ENCODE measurements at places on chromosomes 12 and 14.
A peak's percentile ranks its signal among the peaks of the same experiment; 100 is the strongest.

DNA sequence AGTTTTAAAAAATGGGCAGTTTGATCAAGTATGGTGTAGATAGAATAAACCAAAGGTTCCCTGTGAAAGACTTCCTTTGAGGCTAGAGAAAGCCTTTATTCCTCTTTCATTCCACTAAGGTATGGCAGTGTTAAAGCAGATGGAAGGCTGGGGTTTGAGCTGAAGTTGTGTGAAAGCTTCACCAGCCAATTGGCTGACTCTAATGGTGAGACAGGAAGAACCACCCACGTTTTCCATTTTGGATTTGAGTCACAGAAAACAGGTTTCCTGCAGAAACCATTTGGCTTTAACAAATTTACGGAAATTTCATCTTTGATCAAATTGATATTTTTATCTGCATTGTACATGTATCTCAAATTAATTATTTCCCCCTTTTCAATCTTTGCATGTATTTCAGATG is 455.0 kb downstream of the PCNX1 start:
- DNase-seq = no peak

DNA sequence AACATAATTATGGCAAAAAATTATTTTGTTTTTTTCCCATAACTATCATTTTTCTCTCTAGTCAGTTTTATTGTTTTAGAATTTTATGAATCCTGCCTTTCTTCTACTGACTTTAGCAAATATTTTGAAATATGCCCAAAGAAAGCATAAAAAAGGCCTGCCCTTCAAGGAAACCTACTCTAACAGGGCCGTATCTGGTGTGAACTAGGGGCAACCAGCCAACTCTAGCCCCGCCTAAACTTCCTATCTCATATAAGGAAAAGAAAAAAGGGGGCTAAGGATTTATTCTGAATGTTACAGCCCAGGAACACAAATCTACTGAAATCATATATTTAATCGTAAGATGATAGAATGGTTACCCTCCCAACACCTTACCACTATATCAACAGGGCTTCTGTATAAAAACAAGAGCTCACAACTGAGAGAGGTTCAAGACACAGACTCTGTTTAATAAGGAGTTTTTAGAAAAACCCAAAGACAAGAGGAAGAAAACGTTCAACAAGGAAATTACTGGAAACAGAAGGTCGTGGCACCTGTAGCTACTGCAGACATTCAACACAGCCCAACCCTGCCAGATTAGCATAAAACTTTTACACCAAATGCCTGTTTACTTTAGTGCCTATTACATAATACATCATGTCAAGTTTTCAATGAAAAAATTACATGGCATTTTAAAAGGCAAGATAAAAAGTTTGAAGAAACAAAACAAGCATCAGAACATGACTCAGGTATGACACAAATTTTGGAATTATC is 12.9 kb upstream of the EPYC start:
- no peak for DNase-seq

DNA sequence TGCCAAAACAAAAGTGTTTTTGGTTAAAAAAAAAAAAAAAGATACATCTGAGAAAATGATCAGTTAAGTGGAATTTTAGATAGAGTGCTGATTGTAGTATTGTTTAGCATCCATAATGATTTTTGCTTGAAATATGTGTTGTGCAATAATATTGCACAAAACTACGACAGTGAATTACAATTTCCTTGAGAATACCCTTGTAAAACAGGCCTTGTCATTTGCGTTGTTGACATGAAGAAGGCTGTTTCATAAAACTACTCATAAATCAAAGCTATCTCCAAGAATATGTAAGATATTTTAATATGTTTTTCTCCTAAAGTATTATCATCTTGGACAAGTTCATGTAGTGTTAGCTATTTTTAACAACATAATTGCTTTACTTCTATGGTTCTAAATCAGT is 1077.0 kb downstream of the LRFN5 start:
- no peak for DNase-seq

DNA sequence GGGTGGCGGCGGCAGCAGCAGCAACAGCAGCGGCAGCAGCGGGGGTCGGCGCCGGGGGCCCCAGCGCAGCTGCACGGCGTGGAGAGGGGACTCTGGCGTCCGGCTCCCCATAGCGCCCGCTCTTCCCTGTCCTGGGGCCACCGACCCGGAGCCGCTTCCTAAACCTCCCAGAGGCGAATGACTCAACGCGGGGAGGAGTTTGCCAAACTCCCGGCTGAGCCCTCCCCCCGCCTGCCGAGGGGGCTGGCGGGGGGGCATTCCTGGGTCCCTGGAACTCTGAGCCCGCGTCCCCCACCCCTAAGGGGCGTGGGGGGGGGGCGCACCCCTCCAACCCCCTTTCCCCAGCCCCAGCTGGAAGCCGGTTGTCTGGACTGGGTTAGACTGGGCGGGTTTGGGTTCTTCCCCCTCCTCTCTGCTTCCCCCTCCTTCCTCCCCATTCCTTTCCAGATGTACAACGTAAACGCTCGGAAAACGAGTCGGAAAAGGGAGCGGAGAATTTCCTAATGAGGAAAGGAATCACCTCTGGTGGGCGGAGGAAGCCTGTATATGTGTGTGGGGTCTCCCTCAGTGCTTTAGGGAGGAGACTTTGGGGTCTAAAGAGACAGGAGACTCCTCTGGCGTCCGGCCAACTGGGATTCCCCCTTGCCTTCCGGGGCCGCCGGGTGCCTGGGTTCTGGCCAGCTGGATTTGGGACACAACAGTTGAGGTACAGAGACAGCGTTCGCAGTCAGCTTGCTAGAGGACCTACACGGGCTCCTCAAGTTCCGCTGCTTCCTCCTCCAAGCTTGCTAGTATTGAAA is at the start of gene ITGA5:
TSS of gene ITGA5 (minus strand) at position 179 of the 800 bp plus-strand sequence. CDS start at position 111, 68 bp downstream.
- DNase-seq = no peak

- DNase-seq = no peak
Observed at GRCh38 chr14:75831952-75832351, 149.8 kb downstream of the TGFB3 start.

DNA sequence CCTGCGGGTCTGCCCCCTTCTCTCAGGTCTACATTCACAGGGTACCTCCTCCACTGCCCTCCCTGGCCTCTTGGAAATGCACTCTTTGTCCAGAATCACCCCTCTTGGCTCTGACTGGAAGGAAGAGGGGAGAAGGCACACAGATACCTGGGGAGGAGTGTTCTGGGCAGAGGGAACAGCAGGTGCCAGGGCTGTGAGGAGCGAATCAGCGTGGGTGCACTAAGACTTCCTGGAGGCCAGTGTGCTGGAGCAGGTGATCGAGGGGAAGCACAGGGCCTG is 8.3 kb upstream of the TRAF3 start:
- no peak for DNase-seq

GRCh38 chr14:85479306-85479705 is 50.6 kb upstream of the FLRT2 start:
- no peak for DNase-seq

- peak; percentile 47 for DNase-seq
Observed at GRCh38 chr12:121295746-121296617, 527 bp downstream of the CAMKK2 start.

GRCh38 chr12:128644664-128645296 is 179.0 kb downstream of the SLC15A4 start:
- no peak for DNase-seq

GRCh38 chr12:1425396-1425729 is 169.0 kb downstream of the FBXL14 start:
- DNase-seq = no peak

- DNase-seq = no peak
Observed at GRCh38 chr12:125888921-125889320, 823.7 kb downstream of the AACS start.

DNA sequence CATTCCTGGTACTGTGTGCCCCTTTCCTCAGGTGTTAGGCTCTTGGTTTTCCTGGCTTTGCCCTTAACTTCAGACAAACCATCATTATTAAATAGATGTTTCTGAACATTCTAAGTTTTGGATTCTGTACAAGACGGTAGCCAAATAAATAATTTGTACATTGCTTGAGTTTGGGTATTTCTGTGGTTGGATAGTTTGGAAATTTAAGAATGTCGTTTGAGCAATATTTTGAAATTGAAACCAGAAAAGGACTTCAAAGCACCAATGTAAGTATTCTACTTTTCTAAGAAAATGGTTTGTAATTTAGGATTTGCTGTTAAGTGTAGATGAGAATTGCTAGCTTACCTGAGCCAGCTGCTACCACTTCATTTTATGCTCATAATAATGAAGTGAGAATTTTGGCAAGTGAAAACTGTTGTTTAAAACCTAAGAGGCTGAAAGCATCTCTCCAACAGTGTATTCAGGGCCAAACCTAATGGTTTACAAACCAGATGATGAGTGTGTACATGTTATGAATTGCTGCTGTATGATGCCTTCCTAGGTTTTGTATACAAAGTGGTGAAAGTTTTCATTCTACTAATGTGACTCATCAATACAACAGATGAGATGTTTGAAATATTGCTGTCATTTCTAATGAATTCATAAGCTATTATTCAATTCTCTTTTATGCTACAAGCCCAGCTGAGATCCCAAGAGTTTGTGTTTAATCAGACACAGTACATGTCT is 181.5 kb upstream of the PRKD1 start:
- no peak for DNase-seq

GRCh38 chr12:17918013-17918412 is 172.0 kb downstream of the RERGL start:
- no peak for DNase-seq

- no peak for DNase-seq
Observed at GRCh38 chr12:93366422-93366821, 11.3 kb upstream of the NUDT4 start.

- DNase-seq = no peak
Observed at GRCh38 chr12:112192475-112192874, 67.1 kb downstream of the TRAFD1 start.

All from KG1 (cell line).